Liver (tissue), 10 donors: ENCODE measurements at places on chromosomes 16 and 17.

GRCh38 chr16:63183743-63184142 lies 1147.5 kb upstream of the CDH8 start:
- DNase-seq = no peak

GRCh38 chr17:68564415-68565111 lies 36.6 kb downstream of the FAM20A start:
- DNase-seq = no peak

- no peak for DNase-seq
These were observed 143.3 kb upstream of the ANKFN1 start for GRCh38 chr17:56009795-56010651.

DNA sequence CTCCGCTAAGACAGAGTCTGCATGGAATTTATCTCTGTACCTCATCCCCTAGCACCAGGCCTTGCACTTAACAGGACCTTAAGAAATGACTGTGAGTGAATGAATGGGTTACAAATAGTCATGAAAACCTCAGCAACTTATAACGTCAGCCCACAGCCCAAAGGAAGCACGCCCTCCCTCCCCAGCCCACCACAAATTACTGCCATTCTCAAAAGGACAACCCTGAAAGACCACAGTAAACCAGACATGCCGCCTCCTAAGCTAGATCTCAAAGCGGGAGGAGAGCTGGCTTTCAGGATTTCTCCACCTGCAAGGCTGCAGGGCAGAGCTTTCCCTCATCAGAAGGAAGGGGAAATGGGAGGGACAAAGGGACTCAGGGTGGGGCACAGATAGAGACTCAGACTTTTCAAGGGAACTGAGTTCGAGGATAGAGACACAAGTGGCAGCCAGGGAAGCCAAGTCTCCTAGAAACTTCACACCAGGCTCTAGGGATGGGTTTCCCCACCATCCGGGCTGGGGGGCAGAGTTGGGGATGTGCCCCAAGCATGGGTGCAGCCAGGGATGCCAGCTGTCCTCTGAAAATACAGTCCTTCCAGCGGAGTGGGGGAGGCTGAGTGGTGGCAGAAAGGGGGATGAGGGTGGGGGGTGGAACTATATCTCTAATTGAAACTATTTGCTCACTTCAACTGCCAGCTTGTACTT lies 56.7 kb downstream of the PLXDC1 start:
- no peak for DNase-seq

DNA sequence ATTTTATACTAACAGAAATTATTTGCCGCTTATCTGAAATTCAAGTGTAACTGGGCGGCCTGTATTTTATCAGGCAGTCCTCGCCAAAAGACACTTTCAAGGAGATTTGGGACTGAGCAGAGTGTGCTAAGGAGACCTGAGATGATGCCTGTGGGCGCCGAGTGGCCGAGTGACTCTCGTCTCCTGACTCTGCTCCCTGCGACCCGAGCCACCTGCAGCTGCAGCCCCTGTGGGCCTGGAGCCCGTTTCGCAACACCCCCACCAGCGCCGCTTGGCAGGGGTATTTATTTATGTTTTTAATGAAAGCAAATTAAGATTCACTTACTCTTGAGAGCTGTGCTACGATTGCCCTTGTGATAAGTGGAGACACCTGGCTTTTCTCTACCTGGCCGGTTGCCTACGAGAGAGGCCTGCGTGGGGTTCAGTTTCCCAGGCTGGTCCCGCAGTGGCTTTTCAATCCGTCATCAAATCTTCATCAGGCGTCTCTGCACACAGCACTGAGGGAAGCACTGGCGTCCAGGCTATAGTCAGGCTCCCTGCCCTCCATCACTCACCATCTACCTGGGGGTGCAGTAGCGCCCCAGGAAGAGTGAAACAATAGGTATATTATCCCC lies 124.0 kb downstream of the SEC14L1 start:
- DNase-seq = no peak

DNA sequence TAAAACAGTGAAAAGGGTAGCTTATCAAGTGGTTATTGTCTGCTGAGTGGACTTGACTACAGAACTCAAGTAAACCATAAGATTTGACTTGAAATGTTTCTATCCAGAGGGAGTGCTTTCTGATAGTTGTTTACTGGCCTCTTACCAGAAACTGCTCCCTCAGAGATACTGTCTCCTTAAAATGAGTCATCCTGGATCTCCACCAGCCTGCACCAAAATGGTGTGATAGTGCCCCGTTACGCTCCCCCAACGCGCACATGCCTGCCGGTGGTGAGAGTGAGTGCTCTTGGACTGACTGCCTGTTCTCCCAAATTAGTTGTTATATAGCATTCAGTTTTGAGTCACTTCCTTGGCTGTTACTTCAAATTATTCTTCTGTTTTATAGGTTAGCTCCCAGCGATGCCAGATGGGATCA lies 22.9 kb downstream of the PRCD start:
- DNase-seq = no peak

GRCh38 chr17:32445971-32446370 lies 1.7 kb downstream of the PSMD11 start:
- no peak for DNase-seq

- no peak for DNase-seq
These were observed 5.1 kb downstream of the CCL18 start for GRCh38 chr17:36069136-36069535.

DNA sequence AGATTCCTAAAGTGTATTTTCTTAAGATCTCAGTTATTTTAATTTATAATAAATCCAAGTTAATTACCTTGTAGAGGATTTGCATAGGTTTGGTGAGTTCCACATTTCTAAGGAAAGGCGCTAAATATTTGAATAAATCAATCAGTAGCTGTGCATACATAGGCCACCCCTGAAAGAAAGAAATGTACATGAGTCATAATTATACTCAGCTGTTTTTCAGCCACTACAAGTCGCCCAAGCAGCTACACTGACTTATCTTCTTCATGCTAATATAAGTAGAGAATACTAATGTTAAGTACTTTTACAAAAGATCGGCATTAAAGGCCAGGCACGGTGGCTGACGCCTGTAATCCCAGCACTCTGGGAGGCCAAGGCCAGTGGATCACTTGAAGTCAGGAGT lies 14.9 kb downstream of the SETD6 start:
- DNase-seq = no peak

DNA sequence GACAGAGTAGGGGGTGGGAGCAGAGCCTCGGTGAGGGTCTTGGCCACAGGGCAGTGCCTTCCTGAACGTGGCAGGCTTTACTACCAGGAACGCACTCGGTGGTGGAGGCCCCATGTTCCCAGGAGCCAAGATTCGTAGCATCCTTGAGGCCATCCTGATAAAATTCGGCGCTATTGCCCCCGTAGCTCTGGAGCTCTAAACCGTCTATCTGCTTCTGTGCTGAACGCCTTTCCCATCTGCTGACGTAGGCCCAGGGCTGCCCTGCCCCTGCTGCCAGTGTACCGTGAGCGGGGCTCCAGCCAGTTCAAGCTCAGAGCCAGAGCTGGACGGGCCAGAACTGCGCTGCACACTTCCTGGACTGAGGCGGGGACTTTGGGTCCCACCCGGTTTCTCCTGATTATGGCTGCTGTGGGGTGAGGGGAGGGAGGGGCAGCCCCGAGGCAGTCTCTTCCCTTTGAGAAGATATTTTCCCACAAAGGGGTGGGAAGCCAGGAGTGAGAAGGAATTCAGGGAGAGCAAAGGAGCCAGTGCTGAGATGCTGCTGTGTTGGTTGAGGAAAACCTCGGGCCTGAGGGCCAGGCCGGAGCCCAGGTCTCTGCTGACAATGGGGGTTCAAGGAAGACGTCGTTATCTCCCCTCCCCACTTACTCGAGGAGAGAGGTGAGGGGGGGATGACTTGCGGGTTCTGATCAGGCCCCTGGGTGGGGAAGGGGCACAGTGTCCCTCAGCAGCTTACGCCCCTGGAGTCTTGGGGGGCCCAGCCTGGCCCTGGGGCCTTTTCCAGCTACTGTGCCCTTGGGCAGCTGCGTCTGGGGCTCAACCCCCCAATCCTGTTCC lies 29.4 kb downstream of the OR1D5 start:
- DNase-seq = no peak

GRCh38 chr16:30782486-30783279 lies 4.3 kb downstream of the ZNF629 start:
- DNase-seq = no peak

- DNase-seq = no peak
These were observed 7.5 kb upstream of the UMOD start for GRCh38 chr16:20359997-20360396.

- no peak for DNase-seq
These were observed 358 bp downstream of the CHRNE start for GRCh38 chr17:4902540-4902939.

- DNase-seq = no peak
These were observed 19.5 kb downstream of the GP2 start for GRCh38 chr16:20307791-20308190.

DNA sequence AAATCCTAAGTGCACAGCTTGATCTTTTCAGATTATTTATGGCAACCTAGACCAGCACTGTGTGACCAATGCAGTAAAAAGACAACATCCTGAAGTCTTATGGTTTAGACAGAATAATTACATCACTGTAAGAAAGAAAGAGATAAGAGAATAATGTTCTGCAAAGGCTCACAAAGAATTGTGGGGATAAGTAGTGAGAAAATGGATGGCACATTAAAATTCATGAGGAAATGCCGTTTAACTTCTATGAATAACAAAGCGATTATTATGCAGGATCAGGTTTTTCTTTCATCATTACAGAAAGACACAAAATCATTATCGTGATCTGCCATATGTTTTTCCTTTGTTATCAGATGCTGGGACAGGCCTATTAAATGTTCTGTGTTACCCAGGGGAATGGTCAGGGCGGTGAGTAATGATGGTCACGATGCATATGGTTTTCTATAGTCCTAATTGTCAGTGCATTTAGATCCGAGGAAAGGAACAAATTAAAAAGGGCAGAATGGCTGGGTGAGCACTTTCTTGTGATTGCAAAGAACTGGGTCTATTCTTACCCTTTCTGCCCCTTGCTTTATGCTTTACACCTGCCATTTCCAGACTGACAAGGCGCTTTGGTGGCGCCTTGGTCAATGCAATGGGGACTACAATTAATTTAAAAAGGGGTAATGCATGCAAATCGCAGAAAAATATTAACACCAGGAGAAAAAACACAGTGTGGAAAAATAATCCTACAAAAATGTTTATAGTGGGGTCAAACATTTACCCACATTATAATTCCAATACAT lies 18.1 kb upstream of the DHX40 start:
- DNase-seq = no peak

DNA sequence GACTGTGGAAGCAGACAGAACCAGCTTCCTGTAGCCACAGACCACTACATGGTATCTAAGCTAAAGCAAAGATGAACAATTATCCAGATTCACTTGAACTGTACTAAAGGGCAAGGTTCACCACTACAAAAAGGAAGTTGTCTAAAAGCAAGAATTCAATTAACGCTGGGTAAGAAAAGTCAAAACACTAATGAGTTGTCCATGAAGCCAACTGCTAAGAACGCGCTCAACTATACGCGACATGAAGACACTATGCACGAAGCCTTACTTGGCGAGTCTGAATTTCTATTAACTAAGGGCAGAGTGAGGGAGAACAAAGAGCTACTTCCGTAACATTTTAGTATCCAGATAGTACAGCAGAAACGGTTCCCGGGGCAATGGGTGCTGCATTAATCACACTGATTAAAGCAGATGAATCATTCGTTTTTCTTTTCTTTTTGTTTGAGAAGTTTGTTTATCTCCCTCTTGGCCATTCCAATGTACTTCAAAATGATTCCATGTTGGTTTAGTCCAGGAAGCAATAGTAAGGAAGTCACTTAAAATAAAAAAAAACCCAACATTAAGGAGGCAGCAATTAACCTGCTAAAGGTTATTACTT lies 2.8 kb upstream of the RPS15A start:
- DNase-seq = no peak

GRCh38 chr17:68205808-68206720 lies 41.8 kb upstream of the AMZ2 start:
- DNase-seq = no peak

- DNase-seq = peak; percentile 93
These were observed at the start of gene EZH1 for GRCh38 chr17:42744806-42745617. TSS of gene EZH1 (minus strand) at chr17:42745040. CDS start at chr17:42728941, 16,099 bp downstream.

DNA sequence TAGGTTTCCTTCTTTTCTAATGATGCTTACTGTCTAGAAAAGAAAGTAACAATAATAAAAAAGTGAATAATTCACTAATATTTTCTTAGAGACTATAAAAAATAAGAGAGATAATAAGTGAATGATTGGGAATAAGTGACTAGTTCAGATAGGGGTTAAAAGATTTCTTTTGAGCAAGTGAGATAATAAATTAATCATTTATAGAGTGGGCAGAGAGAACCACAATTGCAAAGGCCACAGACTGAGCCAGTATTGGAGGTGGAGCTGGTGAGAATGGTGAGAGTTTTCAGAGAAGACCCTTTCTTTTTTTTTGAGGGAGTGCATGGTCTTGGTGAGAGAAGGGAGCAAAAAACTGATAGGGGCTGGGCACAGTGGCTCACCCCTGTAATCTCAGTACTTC lies 159.1 kb upstream of the SALL1 start:
- DNase-seq = no peak
